Activated CD8-positive, alpha-beta memory T cell treated with anti-CD3 and anti-CD28 coated beads for 1 hour (primary cell): ENCODE measurements at places on chromosomes 4 and X.
A peak's percentile ranks its signal among the peaks of the same experiment; 100 is the strongest.

DNA sequence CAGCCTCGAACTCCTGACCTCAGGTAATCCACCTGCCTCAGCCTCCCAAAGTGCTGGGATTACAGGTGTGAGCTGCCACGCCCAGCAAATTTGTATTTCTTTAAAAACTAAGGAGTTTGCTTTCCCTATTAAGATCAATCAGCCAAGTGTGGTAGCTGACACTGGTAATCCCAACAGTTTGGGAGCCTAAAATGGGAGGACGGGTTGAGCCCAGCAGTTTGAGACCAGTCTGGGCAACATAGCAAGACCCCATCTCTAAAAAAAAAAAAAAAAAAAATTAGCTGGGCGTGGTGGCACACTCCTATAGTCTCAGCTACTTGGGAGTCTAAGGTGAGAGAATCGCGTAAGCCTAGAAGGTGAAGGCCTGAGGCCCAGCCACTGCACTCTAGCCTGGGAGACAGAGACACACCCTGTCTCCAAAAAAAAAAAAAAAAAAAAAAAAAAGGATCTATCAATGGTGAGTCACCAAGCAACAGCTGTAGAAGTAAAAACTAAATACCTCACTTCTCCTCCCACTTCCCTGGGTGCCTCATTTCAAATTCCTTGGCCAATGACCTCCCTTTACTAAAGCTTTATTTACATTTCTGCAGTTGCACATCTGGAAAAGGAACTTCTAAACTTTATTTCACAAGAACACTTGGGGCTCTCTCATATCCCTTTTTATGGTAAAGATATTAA lies 54.5 kb downstream of the LDB2 start:
- DNase-seq: no peak

DNA sequence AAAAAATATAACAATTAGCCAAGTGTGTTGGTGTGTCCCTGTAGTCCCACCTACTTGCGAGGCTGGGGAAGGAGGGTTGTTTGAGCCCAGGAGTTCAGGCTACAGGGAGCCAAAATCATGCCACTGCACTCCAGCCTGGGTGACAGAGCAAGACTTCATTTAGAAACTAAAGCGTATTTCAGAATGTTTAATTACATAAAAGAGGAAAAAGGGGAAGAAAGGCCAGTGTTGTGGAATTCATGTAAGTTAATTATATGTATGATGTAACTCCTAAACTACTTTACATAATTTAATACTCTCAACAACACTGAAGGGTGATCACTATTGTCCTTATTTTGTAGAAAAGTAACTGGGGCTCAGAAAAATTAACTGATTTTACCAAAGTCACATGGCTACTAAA lies 67.2 kb upstream of the HOPX start:
- DNase-seq: no peak

DNA sequence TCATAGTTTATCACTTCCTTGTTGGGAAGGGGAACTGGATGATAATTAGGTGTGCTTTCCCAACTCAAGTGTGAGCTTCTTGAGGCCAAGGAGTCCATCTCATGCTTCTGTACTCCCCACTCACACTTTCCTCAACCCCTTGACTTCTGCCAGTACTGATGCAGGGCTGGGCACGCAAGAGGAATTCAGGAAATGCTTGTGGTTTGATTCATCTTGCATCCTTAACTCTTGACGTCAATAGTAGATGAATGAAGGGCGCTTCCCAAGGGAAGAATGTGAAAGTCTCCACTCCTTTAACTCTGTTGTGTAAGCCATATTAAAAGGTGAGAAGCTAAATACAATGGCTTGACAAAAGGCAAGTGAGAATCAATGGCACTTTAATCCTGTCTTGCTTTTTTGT lies 101.8 kb downstream of the AGTR2 start:
- DNase-seq: no peak

GRCh38 chr4:41718907-41719306 lies 29.6 kb downstream of the PHOX2B start:
- no peak for DNase-seq

DNA sequence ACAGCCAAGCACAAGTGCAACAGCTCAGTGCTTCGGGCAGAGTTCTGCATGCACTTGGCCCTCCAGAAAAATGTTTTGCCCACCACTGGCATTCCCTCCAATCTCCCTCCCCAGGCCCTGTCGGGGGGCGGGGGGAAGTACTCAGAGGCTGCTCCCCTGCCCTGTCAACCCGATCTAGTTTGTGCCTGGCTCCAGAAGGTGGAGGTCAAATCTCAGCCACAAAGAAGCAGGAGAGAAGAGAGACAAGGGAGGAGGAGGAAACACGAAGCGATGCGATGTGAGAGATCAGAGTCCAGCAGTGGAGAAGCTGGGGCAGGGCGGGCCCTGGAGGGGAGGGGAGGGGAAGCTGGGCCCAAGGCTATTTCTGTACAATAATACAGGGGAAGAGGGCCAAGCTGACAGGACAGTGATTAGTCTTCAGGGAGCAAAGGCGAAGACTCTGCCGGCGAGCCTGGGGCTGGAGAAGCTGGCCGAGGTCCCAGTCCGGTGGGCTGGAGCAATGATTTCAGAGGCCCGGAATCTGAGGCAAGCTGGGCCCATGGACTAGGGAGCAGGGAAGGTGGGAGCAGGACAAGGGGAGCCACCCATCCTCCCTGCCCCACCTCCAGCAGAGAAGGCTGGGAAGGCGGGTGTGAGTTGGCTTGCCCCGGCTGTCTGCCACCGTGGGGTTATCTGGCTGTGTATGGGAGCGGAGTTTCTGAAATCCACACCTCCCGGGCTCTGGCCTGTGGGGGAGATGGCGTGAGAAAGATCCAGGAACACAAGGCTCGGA lies 167.1 kb downstream of the EFNB1 start:
- DNase-seq: no peak

GRCh38 chrX:120564925-120565324 lies 4.2 kb upstream of the CUL4B start:
- DNase-seq: no peak

GRCh38 chrX:154098551-154098950 lies 1.0 kb upstream of the MECP2 start:
- no peak for DNase-seq

- no peak for DNase-seq
These were observed 95.6 kb downstream of the PHOX2B start for GRCh38 chr4:41652971-41653370.

DNA sequence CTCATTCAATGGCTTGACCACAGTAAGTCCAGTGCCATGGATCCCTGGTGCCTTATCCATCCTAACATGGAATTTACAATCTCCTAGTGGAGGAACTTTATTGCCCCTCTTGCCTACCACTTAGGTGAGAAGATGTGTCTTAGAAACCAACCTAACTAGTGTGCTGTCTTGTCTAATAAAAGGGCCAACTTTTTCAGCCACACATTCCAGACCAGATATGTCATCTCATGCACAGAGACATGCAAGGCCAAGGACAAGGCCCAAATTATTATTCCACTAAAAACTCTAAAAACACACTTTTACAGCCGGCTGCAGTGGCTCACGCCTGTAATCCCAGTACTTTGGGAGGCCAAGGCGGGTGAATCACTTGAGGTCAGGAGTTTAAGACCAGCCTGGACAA lies 10.6 kb upstream of the PRDX4 start:
- no peak for DNase-seq

DNA sequence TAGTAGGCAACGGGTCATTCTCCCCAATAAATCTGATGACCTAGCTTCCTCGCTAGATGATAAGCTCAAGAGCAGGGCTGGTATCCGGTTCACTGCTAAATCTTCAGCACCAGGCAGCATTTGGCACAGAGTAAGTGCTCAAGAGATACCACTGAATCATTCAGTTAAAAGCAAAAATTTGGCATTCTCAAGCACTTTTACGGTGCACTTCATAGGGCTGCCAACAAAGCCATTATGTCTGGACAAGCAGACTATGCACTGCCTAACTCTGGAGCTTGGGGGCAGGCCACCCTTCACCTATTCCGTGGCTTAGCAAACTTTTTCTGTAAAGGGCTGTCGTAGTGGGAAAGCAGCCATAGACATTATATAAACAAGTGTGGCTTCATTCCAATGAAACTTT lies 23.8 kb upstream of the CXorf38 start:
- DNase-seq: no peak

- DNase-seq: no peak
These were observed 1911.5 kb upstream of the AGA start for GRCh38 chr4:179353786-179354185.

DNA sequence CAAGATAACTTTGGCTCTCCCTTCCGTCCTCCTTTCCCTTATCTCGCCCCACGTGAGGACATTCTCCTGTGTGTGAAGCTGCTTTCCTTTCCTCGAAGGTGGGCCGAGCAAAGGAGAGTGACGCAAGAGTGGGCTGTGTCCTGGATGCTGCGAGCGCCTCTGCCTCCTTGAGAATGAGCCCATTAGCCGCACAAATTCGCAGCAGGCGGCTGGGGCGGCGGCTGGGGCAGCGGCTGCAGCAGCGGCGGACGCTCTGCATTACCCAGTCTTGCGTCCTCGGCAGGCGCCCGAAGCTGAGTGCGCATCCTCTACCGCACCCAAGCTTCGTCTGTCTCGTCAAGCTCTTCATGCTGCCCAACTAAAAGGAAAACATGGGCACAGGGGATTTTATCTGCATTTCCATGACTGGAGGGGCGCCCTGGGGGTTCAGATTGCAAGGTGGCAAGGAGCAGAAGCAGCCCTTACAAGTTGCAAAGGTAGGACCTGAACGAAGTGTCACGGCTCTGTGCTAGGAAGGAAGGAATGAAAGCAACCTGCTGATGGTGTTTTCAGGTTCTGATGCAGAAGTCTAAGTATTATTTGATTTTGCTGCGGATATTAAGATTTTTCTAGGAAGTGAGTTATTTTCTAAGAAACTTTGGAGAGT lies at the start of gene SYNPO2:
SYNPO2 (plus strand) TSS at position 189 of the 646 bp plus-strand sequence; CDS start at position 372, 183 bp downstream.
- no peak for DNase-seq

DNA sequence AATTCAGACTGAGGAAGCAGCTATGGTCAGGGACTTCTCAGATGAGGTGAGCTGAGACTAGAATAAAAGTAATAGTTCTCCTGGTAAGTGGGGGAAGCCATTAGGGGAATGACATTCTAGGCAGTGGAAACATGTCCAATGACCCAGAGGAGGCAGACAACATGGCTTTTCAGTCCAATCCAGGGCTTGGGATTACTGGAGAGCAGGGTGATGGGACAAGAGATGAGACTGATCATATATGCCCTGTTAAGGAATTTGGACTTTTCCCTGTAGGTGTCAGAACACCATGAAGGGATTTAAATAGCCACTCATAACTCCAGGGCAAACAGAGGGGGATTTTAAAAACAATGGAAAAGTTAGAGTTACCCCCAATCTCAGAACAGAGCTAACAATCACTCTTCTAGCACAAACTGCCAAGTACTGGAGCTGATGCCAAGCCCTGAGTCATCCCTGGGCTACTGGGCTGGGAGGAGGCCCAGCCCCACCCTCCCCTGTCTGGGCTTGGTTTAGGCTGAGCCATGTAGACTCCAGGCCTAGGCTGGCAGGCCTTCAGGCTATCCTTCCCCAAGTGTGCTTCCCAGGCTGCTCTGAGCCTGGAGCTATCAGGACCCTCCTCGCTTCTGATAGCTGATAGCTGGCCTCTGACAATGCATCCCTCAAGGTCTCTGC lies 22.7 kb upstream of the MSN start:
- DNase-seq: peak; percentile 1

- no peak for DNase-seq
These were observed 1.4 kb upstream of the MAGED1 start for GRCh38 chrX:51891821-51892551.

- no peak for DNase-seq
These were observed 345.3 kb downstream of the SPRY1 start for GRCh38 chr4:123741906-123742305.

- no peak for DNase-seq
These were observed 49.4 kb downstream of the EVC2 start for GRCh38 chr4:5658974-5659373.

- no peak for DNase-seq
These were observed 348.5 kb downstream of the MID1IP1 start for GRCh38 chrX:39149761-39150160.

DNA sequence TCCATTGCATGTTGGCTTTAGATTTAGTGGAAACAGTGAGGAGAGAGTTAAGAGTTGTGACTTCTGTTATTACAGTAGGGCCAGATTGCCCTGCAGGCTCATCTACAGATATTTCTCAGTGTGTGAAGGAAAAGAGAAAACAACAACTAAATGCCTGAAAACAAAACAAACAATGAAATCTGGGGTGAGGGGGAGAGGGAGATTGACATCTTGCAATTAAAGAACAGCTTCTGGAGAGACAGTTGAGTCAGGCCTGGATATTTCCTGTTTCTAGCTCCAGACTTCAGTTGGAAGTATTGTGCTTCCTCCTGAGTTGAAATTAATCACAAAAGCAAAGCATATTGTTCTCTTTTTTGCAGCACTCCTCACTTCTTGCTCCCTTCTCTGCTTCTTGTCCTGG lies 108.3 kb upstream of the SCML1 start:
- DNase-seq: no peak

DNA sequence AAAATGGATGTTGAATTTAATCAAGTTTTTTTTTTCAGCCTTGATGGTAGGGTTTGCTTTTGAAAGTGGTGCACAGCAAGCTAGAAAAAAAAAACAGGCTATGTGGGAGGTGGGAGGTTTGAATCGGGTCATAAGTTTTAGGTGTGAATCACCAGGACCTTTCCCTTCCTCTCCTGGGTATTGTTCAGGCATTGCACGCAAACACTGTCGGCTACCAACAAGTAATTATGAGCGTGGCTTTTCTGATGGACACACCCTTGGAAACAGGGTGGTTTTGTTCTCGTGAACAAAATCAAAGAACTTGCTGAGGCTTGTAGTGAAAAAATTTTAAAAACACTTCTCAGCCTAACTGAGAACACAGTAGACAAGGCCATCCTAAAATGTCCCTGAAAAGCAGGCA lies 18.1 kb downstream of the PIR start:
- DNase-seq: no peak

DNA sequence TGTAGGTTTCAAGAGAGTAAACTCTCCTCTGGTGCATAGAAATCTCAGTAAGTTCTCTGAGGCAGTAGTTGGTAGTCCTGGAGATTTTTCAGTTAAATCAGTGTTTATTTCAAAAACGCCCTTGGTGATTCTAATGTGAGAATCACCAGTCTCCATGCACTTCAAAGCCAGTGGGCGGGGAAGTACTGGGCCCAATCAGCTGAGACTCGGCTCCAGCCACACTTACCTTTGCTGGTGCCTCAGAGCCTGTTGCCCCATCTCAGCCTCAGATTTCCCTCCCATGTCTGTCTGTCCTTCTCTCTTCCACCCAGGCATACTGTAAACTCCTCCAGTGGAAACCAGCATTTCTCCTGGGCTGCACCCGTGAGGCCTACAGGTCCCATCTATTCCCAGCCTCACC lies 7.4 kb upstream of the MGST2 start:
- DNase-seq: no peak

DNA sequence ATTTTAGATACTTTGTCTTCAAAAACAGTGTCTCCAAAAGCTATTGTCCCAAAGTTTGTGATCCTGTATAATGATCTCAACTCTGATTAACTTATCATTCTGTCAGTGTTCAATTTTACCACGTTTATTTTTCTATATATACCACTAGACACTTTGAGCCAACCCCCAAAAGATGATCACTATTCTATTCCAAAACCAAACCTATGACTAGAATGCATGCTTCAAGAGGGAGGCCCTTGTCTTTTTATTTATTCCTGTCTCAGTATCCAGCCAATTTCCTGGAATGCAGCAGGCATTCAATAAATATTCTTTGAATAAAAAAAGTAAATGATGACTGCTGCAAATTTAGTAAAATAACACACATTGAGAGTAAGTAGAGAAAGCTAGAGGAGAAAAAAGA lies 275.6 kb downstream of the LDB2 start:
- DNase-seq: no peak

- no peak for DNase-seq
These were observed 96.2 kb downstream of the RBM46 start for GRCh38 chr4:154877110-154877760.
